ENCODE measurements at places on chromosomes 5 and 9. TPM values are rescaled to one million over a fixed set of nuclear protein-coding genes. Genes with fewer than 3 reads are reported as not detected.

FAM193B gene
- total RNA-seq, result 13.2 TPM

SLCO6A1 gene
- not detected for total RNA-seq

TEX48 gene
- total RNA-seq, result not detected

C5orf24 gene
- total RNA-seq, result 52.7 TPM

P4HA2 gene
- 46.3 TPM for total RNA-seq

ZNF462 gene
- 2.9 TPM for total RNA-seq

IER5L gene
- 20.4 TPM for total RNA-seq

GABBR2 gene
- total RNA-seq, result 2.6 TPM

KCTD16 gene
- 0.09 TPM for total RNA-seq

IL31RA gene
- 0.11 TPM for total RNA-seq

BTNL9 gene
- 0.11 TPM for total RNA-seq

RRAGA gene
- 38.9 TPM for total RNA-seq

KCNV2 gene
- total RNA-seq, result not detected

ZNF782 gene
- 2.9 TPM for total RNA-seq

FCHSD1 gene
- total RNA-seq, result 13.0 TPM

C9orf43 gene
- total RNA-seq, result 0.34 TPM

NRG2 gene
- total RNA-seq, result 0.34 TPM

KLHL3 gene
- total RNA-seq, result 48.6 TPM

LYRM7 gene
- total RNA-seq, result 3.6 TPM

MRPL36 gene
- total RNA-seq, result 44.2 TPM

CCL19 gene
- not detected for total RNA-seq

ENC1 gene
- 21.9 TPM for total RNA-seq

PCDHB12 gene
- total RNA-seq, result 0.33 TPM
